ENCODE measurements at places on chromosomes 12 and 14.
A peak's percentile ranks its signal among the peaks of the same experiment; 100 is the strongest.

GRCh38 chr12:62625228-62625627 is 158.6 kb downstream of the MON2 start:
- no peak for DNase-seq

GRCh38 chr14:75247286-75247922 is 31.2 kb upstream of the FOS start:
- no peak for DNase-seq

GRCh38 chr12:71652656-71653055 is 11.0 kb downstream of the ZFC3H1 start:
- no peak for DNase-seq

- peak; percentile 63 for DNase-seq
These were observed 1.0 kb upstream of the PTMS start for GRCh38 chr12:6765048-6765633.

- DNase-seq = no peak
These were observed 4.6 kb downstream of the ATP5F1B start for GRCh38 chr12:56641219-56641618.

DNA sequence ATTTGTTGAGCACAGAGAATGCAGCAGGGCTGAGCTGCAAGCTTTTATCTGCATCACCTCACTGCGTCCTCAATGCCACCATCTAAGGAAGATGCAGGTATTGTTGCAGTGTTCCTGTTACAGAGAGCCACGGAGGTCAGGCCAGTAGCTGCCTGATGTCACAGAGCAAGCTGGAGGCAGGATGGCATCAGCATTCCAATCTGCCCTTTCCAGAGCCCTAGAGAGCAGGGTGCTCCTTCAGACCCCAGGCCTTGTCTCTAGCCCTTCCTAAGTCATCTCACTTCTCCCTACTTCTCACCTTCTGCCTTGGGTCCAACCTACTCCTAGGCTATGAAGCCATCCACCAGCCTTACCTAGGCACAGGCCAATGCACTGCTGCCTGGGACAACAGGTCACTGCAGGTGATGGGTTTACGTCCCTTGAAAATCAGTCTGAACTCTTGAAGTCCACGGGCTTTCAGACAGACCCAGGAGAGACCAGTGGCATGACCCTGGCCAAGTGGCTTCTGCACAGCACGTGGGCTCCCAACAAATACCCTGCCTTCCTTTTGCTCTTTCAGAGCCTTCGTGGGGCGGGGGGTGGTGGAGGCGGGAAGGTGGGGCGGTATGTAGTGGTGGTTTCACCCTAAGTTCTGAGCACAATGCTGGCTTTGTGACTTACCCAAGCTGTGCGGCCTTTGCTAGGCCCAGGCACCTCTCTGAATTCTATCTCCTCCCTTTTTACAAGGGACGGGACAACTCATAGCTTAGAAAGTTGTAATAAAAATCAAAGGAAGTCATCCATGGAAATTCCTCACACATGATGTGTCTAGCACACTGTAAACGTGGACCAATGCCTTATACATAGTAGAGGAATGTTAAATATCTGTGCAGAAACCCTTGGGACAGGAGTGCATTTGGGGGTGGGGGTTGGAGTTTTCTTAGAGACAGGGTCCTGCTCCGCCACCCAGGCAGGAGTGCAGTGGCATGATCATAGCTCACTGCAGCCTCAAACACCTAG is 136.0 kb downstream of the KSR2 start:
- no peak for DNase-seq

DNA sequence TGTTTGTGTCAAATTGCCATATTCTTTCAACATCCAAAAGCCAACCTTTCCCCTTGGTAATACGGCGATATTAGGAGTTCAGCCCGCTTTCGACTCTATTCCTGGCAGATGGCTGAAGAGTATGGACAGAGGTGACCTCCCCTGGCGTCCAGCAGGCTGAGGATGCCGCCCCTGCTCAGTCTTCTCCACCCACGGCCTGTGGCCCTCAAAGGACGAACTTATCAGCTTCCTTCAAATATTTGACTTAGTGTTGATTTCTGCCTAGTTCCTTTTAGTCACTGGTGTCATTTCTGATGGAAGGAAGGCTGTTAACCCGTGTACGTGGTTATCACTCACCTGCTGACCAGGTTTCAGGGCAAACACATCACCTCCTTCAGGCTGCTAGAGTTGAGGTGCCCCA is 65.0 kb downstream of the TESC start:
- DNase-seq = no peak

DNA sequence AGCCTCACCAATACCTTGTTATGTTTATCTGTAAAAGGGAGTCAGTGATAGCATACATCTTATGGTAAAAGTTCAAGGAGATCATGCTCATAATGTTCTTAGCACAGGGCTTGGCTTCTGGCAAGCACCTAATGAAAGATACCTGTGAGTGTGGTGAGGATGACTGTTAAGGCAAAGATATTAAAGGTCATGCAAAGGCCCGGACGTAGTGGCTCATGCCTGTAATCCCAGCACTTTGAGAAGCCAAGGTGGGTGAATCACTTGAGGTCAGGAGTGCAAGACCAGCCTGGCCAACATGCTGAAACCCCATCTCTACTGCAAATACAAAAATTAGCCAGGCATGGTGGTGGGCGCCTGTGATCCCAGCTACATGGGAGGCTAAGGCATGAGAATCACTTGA is 425.9 kb upstream of the TBX3 start:
- no peak for DNase-seq

DNA sequence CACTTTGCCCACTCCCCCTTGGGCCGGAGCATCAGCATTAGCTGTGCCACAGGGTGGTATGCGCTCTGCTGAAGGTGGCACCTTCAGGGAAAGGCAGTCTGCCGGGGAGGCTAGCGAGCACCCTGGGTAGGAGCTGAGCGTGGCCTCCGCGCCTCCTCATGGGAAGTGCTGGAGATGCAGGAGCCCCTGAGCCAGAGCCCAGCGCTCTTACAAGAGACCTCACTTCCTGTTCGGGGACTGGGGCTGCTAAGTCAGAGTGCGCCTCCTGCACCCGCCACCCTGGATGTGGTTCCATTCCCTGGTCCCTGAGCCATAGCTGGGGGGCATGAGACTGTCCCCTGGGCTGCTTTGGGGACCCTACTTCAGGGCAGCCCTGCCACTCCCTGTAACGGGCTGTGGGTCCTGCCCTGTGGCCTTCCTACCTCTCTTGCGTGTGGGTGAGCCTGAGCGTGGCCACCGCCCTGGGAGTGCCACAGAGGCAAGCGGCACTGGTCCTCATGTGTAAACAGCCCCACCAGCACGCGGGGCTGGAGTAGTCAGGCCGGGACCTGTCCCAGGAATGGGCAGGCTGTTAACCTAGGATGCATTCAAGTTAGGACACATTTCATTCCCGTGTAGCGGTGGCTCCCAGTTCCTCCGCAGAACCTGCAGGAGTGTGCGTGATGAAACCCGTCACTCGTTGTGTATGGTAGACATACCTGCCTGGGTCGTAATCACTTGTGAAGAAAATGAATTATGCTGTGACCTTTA is 19.4 kb downstream of the COA8 start:
- no peak for DNase-seq

DNA sequence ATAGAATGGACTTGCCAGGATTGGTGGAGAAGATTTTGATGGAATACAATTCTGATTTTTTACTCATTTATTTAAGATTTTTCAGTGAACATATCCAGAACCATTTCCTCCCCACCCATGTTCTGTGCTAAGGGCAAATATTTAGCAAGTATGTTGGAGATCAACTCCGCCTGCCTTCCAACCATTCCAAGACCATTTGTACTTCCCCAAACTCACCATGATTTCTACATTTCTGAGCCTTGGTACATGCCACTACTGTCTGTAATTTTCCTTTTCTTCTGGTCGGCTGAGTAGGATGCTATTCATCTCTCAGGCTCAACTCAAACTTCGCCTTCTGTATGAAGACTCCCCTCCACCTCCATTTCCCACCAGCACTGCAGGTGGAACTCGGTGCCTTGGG is 150.6 kb downstream of the NTF3 start:
- DNase-seq = no peak

Data from brain (organoid and tissue), 16 donors.